T-helper 17 cell (primary cell): ENCODE measurements at places on chromosomes 3 and 15. TPM values are rescaled to one million over a fixed set of nuclear protein-coding genes. Genes with fewer than 3 reads are reported as not detected.

GRCh38 chr3:72345237-72345878 is 502.9 kb downstream of the SHQ1 start:
- DNase-seq: no peak

DNA sequence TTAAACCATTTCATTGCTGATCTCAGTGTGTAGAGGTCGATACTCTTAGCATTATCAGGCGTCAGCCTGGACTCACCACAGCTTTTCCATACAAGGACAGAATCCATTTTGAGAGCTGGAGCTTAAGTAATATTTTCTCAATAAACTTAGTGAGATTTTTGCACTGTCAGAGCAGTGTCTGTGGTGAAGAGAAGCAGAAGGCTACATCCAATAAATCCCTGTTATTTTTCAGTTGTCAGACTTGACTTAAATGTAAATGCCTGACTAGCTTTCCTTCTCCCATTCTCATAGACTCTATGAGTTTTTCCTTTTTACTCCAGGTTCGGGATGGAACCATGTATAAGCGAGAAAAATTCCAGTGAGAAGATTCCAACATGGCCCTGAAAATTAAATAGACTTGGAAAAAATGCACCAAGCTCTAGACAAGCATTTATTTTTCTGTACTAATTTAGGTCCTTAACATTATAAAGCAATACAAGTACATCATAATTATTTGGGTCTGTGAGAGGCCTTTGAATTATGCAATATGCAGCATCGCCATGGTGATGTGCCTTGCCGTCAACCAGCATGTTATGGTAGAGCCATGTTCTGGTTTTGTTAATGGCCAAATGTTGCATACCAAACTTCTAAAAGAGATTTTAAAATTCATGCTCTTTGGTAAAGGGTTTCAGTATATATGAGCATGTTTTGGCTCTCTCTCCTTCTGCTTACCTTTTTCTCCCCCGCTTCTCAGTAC is 62.0 kb downstream of the RARB start:
- no peak for DNase-seq

Gene EXD1
- not detected for total RNA-seq

Gene SPINK8
- total RNA-seq: not detected

DNA sequence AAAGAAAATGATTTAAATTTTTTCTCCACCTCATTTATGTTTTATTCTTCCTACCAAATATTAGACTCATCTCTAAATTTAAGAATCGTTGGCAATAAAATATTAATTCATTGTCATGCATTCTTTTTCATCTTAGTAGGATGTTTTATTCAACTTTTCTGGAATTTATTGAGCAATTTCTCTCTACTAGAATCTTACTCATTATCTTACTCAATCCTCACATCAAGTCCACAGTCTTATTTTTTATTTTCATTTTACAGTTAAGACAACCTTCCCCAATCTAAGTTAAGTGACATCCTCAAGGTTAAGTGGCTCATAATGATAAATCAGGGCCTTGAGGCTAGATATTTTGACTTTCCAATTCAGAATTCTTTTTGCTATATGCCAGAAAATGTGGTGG is 15.9 kb upstream of the ALDH1A2 start:
- DNase-seq: no peak

- no peak for DNase-seq
These were observed 46.5 kb downstream of the RASGRP1 start for GRCh38 chr15:38518084-38518483.

GRCh38 chr15:38864122-38864521 is 299.5 kb upstream of the RASGRP1 start:
- no peak for DNase-seq

GRCh38 chr15:89496155-89497098 is at the start of gene RHCG:
TSS of gene RHCG (minus strand) at chr15:89496583. CDS start at chr15:89496544, 39 bp downstream.
- no peak for DNase-seq

GRCh38 chr3:67094167-67094566 is 96.1 kb downstream of the KBTBD8 start:
- DNase-seq: no peak

DNA sequence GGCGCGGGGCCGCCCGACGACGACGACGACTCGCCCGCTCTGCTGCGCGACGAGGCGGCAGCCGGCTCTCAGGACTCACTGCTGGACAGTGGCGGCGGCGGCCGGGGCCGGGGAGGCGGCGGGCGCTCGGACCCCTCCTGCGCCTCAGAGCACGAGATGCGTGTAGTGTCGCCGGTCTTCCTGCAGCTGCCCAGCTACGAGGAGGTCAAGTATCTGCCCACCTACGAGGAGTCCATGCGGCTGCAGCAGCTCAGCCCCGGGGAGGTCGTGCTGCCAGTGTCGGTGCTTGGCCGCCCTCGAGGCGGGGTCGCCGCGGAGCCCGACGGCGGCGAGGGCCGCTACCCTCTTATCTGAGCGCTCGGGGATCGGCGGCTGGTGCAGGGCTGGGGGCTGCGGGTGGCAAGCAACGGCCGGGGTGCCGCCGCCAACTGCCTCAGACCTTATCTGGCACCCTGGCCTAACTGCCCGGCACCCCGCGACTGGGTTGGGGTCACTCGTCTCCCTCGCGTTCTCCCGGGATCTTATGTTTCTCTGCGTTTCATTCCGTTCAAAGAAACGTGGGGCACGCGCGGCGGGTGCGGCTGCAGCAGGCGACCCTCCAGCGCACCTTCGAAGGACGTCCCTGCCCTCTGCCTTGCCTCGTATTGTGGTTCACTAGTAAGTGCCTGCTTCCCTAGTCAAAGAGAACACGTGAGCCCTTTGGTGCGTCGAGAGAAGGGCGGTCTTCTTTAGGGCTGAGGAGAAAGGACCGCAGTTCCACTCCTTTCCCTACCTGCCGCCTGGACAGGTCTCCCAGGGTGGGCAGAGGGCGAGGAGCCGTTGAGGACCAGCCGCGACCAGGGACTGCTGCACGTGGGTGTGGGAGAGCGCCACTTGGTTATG is 1.0 kb downstream of the C3orf80 start:
- no peak for DNase-seq

DNA sequence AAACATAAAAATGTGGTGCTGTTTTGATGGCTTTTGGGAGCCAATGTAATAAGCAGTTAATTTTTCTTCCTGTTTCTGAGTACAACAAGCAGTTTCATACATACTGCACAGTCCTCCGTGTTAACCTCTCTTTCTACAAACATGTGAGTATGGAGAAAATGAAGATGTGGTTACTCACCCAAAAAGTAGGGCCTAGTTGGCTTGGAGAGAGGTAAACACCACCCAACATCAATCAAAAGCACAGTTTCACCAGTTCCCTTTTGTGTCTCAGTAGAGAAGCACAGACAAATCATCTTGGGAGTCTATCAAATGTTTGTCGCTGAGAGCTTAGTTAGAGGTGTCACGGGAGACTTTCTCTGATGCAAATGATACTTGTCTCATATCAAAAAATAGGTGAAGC is 320.2 kb downstream of the UNC13C start:
- no peak for DNase-seq

DNA sequence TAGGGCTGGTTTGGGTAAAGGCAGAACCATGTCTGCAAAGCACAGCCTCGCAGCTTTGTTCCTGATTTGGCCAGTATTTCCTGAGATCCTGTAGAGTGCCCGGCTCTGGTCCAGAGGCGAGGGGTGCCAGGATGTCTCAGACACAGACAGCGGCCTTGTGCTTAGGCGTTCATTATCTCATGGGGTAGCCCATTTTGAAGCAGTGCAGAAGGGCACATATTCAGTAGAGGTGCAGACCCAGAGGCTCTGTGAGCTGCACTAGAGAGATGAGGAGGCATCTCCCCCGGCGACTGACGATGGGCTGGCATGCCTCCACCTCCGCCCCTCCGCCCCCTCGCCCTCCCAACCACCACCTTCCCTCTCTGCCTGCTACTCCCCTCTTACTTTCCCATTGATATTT is 170.3 kb downstream of the CHDH start:
- DNase-seq: no peak

DNA sequence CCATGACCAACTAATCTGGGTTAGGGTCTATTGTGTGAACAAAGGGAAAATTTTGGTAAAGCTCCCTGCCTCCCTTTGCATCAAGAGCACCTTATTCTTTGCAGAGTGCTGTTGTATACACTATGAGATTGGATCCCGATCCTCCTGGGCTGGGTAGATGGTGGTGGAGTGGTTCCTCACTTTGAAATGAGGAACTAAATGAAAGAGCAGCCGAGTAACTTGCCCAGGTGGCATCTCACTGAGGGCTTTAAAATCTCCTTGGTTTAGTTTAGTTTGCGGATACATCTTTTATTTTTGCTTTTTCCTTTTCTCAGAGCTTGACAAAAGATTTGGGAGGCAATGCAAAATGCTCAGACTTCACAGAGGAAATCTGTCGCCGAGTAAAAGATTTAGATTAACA is 19.4 kb downstream of the IDH3A start:
- DNase-seq: no peak

DNA sequence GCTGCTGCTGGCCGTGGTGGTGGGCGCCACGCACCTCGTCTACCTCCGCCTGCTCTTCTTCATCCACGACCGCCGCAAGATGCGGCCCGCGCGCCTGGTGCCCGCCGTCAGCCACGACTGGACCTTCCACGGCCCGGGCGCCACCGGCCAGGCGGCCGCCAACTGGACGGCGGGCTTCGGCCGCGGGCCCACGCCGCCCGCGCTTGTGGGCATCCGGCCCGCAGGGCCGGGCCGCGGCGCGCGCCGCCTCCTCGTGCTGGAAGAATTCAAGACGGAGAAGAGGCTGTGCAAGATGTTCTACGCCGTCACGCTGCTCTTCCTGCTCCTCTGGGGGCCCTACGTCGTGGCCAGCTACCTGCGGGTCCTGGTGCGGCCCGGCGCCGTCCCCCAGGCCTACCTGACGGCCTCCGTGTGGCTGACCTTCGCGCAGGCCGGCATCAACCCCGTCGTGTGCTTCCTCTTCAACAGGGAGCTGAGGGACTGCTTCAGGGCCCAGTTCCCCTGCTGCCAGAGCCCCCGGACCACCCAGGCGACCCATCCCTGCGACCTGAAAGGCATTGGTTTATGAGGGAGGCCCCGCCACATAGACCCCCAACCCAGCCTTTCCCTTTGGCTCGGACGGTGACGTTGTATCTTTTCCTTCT is 1.1 kb downstream of the GPR27 start:
- no peak for DNase-seq

DNA sequence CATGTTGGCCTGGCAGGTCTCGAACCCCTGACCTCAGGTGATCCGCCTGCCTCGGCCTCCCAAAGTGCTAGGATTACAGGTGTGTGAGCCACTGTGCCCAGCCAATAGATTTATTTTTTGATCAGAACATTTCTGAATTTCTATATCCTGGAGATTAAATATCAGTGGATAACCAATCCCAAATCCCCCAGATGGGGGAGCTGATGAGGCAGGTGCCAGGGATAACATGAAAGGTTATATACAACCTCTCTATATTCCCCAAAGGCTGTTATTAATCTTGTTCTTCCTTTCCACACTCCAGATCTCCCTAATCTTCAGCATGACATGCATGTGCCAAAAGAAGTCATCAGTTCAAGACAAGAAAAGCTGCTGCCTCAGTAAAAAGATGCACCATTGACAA is 112.3 kb downstream of the WDR76 start:
- DNase-seq: no peak

- DNase-seq: no peak
These were observed 29.1 kb downstream of the PTX3 start for GRCh38 chr3:157465741-157466140.

DNA sequence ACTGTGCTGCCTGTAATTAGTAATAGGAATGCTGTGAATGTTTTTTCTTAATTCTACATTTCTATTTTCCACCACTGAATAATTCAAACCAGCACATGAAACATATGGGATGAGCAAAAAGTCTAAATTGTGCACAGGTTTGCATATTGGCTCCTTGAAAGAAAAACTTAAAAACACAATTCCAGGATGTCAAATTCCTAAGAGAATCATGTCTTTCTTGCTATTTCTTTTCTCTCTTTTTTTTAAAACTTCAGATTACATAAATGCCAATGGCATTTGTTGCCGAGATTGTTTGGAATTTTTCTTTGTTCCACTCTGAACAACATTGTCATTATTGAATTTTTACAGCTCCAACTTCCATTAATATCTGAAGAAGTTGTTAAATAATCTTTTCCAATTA is 60.8 kb downstream of the VGLL3 start:
- no peak for DNase-seq

Gene CP
- total RNA-seq: not detected

Gene SLC28A1
- not detected for total RNA-seq

Gene GPR62
- total RNA-seq: not detected

DNA sequence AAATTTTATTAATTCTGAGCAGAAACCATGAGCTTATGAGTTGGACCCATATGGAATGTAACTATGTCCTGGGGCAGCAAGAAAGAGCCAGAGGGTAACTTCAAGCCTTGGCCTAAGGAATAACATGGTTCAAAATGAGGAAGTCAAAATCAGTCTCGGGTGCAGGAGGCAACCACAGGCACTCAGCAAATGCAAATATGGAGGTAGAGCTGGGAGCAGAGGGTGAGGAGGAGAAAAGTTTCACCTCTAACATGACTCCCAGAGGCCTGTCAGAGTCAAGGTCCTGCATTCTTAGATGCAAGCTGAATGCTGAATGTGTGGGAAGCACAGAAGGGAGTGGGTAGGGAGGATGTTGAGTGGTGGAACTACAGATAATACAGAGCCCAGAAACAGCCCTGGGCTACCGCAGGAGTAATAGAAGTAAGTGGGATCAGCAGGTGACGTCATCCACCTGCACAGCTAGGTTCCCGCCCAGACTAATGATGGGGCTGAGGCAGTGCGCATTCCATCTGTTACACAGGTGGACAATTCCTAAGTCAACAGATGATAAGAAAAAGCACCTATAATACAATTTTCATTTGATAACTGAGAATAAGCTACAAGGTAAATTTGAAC is 279.8 kb upstream of the ARRDC4 start:
- no peak for DNase-seq

DNA sequence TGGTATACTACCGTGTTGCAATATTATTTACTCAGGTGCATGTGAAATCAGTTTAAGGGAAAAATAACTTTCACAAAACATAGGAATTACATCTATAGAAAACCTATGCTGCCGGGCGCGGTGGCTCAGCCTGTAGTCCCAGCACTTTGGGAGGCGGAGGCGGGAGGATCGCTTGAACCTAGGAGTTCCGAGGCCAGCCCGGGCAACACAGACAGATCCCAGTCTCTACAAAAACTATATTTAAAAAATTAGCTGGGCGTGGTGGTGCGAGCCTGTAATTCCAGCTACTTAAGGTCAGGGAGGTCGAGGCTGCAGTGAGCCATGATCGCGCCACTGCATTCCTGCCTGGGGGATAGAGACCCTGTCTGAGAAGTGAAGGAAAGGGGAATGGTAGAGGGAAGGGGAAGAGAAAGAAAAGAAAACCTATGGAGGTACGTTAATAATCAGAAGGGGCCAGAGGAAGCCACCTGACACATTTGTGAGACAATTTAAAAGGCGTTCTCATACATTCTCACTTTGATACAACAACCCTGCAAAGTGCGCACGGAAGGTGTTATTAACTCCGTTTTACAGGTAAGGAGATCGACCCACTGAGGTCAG is 456 bp upstream of the TMEM62 start:
- DNase-seq: no peak

Gene ANKRD34C
- not detected for total RNA-seq

Gene PSTPIP1
- total RNA-seq: 115 TPM

- no peak for DNase-seq
These were observed 12.4 kb downstream of the PIF1 start for GRCh38 chr15:64813075-64813474.

- no peak for DNase-seq
These were observed 11.3 kb upstream of the LIMD1 start for GRCh38 chr3:45583021-45583851.
